ENCODE measurements at places on chromosomes 3 and 15.
A peak's percentile ranks its signal among the peaks of the same experiment; 100 is the strongest.

GRCh38 chr3:197345390-197345789, 47.0 kb upstream of the DLG1 start:
- DNase-seq = no peak

- DNase-seq = no peak
Observed at GRCh38 chr15:24985224-24985623, 30.4 kb downstream of the SNRPN start.

DNA sequence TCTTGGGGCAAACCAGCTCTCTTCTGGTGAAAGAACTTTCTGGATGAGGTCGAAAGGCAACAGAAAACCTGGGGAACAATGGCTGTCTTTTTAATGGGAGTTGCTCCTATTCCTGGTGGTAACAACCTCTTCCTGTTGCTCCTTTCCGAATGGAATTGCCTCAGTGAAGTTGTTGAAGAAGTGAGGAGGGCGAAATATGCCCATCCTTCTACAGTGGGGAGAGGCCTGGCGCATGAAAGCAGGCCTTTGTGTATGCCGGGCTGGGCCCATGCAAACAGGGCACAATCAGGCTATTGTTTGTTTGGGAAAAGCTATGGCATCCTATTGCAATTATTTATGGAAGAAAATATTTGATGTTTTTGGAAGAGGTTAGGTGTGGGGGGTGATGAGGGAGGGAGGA, 166.9 kb downstream of the IGF1R start:
- DNase-seq = no peak

GRCh38 chr3:163951397-163951987, 1126.8 kb downstream of the SI start:
- no peak for DNase-seq

DNA sequence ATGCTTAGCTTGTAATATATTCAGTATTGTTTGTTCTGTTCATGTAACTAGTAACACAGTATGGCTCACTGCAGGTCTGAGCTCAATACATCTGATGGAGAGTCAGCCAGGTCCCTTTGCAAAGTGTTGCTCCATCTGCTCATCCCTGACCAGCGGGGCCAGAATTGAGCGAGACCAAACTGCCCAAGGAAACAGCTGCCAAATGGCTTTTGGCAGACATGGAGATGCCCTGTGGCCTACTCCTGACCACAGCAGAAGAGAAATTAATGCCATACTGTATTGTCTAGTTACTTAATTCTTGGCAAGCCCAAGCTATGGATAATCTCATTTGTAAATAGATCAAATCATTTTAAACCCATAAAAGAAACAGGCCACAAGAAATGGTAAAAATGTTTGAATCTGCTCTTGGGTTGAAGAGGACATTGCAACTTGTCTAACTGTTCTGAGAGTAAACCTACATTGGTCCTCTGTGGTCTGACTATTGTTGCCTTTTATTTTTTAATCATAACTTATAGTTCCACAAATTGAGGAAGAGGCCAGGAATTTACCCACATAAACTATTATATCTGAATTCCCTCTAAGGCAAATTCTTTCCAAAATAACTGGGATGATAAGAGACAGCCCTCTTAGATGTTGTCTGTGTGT, 209.5 kb downstream of the EBLN2 start:
- no peak for DNase-seq

- no peak for DNase-seq
Observed at GRCh38 chr15:40933517-40933902, 4.4 kb downstream of the DLL4 start.

- no peak for DNase-seq
Observed at GRCh38 chr3:114856835-114857234, 290.3 kb downstream of the ZBTB20 start.

GRCh38 chr3:171881251-171881650, 38.1 kb downstream of the TMEM212 start:
- no peak for DNase-seq

DNA sequence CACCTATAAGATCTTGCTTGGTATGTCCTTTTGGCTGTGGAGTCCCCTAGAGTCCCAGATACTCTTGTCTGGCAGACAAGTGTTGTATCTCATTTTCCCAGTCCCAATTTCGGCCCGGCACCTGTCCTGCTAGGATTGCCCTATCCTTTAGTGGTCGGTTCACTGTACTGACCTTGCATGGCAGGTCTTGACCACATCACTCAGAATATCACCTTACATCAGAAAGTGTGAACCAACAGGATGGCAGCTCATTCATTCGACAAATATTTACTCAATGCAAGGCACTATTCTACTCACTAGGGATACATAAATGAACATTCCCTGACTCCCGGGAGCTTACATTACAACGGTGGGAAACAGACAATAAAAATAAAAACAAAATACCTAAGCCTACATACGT, 5.7 kb upstream of the CCDC80 start:
- no peak for DNase-seq

- no peak for DNase-seq
Observed at GRCh38 chr3:53845103-53845880, 927 bp downstream of the CHDH start.

DNA sequence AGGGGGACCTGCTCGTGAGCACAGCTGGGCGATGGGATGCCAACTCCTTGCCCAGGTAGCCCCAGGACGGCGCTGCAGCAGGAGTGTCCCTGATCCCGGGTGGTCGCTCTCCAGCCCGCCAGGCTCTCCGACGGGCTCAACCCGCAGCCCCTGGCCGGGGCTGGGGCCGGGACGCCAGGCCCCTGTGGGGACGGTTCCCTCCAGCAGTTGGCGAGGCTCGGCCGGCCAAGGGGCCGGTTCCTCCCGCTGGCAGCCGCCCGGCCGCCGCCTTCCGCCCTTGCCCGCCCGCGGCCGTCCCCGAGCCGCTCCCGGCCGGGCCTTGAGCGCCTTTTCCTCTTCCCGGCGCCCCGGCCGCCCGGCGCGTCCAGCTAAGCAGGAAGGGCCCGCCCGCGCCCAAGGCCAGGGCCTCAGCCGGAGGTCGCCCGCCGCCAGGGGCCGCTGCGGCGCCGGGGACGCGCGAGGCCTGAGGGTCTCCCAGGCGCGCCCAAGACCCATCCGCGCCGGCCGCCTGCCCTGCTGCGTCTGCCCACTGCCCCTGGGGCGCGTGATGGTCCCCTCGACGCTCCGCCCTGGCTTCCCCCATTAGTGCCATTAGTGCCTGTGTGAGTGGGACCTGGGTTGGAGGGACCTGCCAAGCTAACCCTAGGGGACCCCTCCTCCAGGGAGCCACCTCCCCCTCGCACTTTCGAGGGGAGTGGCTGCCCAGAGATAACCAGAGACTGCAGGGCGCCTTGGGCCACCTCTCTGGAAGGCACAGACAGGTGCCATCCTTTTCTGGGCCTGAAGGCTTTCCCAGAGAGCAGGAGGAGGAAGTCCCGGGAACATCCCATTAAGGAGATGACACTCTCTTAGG, 106.4 kb downstream of the FBLN2 start:
- no peak for DNase-seq

GRCh38 chr15:101652098-101652785, at the start of gene TM2D3:
TSS of gene TM2D3 (minus strand) at chr15:101652381. CDS start at chr15:101652361, 20 bp downstream.
- DNase-seq = peak; percentile 81

GRCh38 chr15:70447081-70447480, 316.3 kb downstream of the UACA start:
- no peak for DNase-seq

DNA sequence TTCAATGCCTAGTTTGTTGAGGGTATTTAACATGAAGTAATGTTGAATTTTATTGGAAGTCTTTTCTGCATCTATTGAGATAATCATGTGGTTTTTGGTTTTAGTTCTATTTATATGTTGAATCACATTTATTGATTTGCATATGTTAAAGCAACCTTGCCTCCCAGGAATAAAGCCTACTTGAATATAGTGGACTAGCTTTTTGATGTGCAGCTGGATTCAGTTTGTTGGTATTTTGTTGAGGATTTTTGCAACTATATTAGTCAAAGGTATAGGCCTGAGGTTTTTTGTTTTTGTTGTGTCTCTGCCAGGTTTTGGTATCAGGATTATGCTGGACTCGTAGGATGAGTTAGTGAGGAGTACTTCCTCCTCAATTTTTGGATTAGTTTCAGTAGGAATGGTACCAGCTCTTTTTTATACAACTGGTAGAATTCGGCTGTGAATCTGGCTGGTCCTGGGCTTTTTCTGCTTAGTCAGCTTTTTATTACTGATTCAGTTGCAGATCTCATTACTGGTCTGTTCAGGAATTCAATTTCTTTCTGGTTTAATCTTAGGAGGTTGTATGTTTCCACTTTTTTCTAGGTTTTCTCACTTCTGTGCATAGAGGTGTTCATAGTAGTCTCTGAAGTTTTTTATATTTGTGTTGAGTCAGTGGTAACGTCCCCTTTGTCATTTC, 209.8 kb upstream of the RBMS3 start:
- no peak for DNase-seq

GRCh38 chr15:77527831-77528231, 104.9 kb downstream of the LINGO1 start:
- no peak for DNase-seq

- no peak for DNase-seq
Observed at GRCh38 chr15:91885714-91886270, 32.3 kb downstream of the SLCO3A1 start.

GRCh38 chr3:81531263-81531662, 230.2 kb downstream of the GBE1 start:
- no peak for DNase-seq

DNA sequence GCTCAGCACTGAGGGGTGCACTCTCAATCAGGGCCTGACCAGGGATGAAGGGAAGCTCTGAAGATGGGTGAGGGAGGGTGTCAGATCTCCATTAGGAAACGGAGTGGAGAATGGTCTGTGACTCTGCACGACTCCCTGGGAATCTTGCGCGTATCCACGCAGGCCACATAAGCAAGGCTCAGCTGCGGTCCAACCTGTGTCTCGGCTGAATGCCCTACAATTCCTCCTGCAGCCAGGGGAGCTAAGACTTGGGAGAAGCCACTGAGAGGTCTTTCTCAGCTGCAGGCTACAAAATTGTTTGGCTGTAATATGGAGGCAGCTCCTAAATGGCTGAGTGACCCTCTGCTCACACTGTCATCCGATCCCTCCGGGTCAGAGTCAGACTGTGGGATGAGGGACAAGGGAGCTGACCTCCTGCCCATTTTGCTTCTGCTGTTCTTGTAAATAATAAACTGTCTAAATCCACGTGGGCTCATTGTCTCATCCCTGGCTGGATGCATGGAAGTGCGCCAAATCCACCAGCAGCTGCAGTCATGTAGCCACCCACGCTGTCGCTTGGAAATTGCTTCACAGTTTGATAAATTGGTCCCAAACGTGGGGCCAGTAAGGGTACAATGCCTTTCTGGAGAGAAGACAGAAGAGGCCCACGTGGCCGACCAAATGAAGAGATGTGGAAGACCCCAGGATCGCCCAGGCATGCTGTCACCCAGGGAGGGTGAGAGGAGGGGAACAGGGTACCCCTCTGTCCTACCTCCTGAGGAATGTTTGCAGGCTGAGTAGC, 30.5 kb downstream of the ALS2CL start:
- no peak for DNase-seq

GRCh38 chr15:56824175-56824574, 90.9 kb upstream of the ZNF280D start:
- no peak for DNase-seq

DNA sequence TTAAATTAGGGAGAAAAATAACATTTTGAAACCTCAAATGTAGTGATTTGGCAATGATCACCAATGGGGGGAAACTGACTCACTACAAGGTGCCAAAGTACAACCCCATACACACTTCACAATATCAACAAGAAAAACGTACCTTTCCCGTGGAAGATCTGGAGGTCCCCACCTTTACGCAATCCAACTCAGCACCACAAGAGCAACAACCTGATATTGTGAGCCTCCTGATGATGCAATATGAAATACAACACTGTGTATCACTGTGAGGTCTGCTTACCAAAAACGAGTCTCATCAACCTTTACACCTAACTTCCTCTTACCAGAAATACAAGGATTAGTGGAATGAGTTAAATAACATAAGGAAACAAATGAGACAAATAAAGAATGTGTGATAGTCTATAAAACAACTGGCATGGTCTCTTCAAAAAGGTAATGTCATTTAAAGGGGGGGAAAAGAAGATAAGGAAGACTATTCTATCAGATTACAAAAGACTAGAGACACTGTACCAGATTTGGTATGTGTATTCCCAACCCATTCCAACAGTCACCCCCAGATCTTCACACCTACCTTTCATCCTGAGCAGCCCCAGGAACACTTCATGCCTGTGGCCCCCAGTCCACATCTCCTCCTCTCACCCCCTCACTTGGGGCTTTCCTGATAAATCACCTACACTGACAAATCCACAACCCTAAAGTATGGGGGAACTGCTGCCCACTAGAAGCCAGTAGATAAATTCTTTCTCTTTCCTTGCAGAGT, 27.7 kb downstream of the DLG1 start:
- no peak for DNase-seq

- DNase-seq = no peak
Observed at GRCh38 chr15:98610991-98611390, 37.3 kb upstream of the IGF1R start.

- no peak for DNase-seq
Observed at GRCh38 chr3:57910990-57911389, 97.2 kb upstream of the FLNB start.

DNA sequence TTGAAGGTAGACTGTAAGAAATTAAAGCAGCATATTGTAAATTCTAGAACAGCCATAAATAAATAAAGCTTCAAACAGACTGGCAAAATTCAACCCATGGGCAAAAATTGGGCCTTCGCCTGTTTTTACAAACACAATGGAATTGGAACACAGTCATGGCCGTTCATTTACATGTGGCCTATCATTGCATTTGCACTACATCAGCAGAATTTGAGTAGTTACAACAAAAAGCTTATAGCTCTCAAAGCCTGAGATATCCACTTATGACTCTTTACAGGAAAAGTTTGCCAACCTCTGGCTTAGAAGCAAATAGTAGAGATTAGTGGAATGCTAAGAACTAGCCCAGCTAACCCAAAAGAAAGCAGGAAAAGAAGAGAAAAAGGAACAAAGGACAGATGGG, 139.6 kb upstream of the SKOR1 start:
- DNase-seq = no peak

- DNase-seq = no peak
Observed at GRCh38 chr3:131353016-131353877, 28.3 kb upstream of the NUDT16 start.
